ENCODE measurements at places on chromosomes 2 and 18.

DNA sequence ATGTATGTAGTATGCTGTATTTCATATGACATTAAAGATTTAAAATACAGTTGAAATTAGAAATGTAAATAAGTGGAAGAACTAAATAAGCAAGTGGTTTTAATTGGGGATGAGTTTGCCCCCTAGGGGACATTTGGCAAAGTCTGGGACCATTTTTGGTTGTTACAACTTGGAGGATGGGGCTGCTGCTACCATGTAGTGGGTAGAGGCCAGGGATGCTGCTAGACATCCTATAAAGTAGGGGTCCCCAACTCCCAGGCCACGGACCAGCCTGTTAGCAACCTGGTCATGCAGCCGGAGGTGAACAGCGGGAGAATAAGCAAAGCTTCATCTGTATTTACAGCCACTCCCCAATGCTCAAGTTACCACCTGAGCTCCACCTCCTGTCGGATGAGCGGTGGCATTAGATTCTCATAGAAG is 27.9 kb upstream of the ASNSD1 start:
- DNase-seq, result no peak

- DNase-seq, result no peak
These were observed 602.2 kb downstream of the DSC3 start for GRCh38 chr18:30440351-30440750.

- no peak for DNase-seq
These were observed 93.4 kb upstream of the ZBTB14 start for GRCh38 chr18:5388896-5389295.

DNA sequence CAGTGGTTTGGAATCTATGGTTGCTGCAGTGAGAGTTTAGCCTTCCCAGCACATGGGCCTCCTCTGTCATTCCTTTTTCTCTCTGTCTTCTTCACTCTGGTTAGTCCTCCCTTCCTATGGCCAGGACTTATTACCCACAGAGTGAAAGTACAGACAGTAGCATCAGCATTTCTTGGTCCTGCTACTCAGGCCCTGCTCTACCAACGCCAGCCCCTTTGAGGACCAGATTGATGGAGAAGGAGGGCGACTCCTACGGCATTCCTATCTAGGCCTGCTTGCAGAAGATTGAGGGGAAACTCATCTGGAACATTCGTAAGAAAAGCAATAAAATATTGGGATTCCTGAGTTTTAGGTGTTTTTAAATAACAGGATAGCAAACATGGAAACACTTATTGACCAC is 43.5 kb downstream of the BMP10 start:
- no peak for DNase-seq

- no peak for DNase-seq
These were observed 246.1 kb upstream of the TNP1 start for GRCh38 chr2:217105733-217106649.

All from activated CD8-positive, alpha-beta memory T cell treated with anti-CD3 and anti-CD28 coated beads, Interleukin-2, amount 50 U/mL, for 48 hours (primary cell).